ENCODE measurements at places on chromosomes 6 and 20.

- DNase-seq = no peak
Measured at GRCh38 chr6:81307651-81308214, 444.7 kb downstream of the TENT5A start.

GRCh38 chr20:32316667-32317066 is 39.2 kb downstream of the KIF3B start:
- DNase-seq = no peak

GRCh38 chr20:39146394-39146793 is 184.2 kb downstream of the DHX35 start:
- DNase-seq = no peak

DNA sequence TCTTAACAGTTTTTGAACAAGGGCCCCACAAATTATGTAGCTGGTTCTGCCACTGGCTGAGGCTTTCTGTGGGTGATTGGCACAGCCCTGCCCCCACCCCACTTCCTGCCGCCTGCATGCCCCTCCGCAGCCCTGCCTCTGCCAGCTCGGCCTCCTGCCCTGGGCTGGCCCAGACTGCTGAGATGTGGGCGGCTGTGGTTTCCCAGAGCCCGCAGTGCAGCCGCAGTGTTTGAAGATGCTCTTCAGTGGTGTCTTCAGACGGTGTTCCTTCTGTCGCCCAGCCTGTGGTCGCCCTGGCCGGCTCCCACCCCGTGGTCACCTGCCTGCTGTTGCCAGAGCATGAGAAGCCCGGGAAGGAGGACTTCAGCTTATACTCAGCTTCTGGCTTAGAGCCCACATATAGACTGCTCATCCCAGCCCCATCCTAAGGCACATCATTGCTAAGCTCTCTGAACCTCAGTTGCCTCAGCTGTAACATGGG is 154.3 kb downstream of the VEGFA start:
- DNase-seq = no peak

DNA sequence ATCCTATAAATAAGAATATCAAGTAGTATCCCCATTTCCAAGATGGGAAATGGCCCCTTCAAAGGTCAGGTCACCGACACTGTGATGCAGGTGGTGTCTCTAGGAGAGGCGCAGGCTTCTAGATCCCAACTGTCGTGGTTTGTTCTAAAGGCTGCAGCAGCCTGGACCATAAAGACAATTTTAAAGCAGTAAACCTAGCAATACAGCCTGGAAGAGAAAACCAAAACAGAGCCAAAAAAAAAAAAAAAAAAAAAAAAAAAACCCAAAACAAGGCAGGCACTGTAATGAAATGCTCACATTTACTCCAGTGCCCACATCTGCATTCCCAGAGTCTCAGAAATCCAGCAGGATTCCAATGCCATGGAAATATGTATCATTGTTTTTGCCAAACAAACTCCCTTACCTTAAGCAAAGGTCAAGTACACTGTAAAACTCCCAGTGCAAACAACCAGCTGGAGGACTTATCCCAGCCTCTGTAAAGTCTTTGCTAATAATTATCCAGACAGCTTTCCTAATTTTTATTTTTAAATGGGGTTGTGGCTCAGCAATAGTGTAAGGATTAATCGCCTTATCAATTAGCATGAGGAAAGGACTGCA is 98.2 kb downstream of the PSMG4 start:
- no peak for DNase-seq

All from cerebellar nuclear complex (tissue), 1 donor.